ENCODE measurements at places on chromosomes 16 and 17.
A peak's percentile ranks its signal among the peaks of the same experiment; 100 is the strongest.

DNA sequence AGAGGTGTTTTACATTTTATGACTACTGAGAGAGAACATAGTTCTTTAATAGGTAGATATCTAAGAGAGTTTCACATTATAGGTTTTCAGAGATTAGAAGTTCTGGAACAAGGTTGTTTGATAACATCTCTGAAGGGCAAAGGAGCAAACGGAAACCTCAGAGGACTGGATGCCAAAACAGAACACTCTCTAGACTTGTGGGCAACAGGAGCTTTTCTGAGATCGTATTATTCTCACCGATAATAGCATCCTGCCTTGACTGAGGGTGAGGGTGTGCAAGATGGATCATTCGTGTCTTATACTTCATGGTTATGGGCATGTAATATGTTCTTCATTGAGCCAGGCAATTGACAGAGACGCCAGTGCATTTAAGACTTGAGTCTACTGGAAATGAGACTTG is 234.8 kb downstream of the IRX3 start:
- no peak for DNase-seq

DNA sequence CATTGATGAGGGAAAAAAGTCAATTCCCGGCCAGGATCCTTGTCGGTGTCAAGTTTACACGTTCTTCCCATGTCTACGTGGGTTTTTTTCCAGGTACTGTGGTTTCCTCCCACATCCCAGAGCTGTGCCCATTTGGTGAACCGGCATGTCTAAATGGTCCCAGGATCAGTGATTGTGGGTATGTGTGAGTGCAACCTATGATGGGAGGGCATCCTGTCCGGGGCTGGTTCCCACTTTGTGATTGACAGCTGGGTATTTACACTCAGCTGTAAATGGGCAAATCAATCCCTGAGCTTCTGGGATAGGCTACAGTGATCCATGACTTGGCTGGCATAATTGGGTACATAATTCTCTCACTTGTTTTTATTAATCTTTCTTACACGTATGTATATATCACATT is 91.2 kb upstream of the IRX6 start:
- no peak for DNase-seq

- DNase-seq, result no peak
Measured at GRCh38 chr16:2806286-2806685, 8.0 kb downstream of the PRSS41 start.

DNA sequence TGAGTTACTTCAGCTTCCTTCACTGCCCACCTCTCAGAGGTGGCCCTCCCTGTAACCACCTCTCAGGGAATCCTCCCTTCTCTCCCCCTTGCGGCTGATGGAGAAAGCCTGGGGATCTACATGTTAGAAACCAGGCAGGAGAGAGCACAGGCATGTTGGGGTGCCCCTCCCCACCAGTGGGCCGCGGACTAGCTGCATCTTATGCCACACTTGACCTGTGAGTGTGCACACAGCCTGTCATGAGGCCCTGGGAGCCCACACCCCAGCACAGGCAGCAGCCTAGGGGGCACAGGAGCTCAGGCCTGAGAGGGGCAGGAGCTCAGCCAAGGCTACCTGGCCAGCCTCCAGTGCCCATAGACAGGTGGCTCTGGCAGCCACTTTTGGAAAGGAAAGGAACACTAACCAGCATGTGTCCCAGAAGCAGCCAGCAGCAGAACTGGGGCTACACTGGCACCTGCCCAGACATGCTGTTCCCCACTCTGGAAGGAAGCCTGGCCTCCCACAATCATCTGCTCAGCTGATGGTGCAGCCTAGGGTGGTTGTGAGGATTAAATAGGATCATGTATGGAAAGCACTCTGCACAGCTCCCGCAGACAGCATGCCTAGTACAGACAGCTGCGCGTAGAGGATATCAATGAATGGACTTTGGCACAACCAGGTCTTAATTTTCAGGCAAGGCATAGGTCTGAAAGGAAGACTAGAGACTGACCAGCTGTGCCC is 60.5 kb downstream of the TMEM132E start:
- DNase-seq, result no peak

DNA sequence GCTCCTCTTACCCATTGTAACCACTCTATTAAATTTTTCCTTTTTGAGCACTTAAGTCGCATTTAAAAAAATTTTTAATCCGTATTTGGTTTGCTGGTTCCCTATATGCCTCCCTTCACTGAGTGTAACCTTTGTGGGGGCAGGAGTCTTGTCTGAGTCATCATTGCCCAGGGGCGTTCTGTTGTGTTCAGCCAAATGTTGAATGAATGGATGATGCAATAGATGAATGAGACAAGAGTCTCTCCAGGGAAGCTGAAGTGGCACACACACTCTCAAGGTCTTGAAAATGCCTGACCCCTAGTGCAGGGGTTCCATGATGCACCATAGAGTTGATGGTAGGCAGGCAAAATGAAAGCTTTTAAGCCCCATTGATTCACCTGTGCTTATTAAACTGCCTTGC is 123.0 kb upstream of the RBFOX1 start:
- no peak for DNase-seq

DNA sequence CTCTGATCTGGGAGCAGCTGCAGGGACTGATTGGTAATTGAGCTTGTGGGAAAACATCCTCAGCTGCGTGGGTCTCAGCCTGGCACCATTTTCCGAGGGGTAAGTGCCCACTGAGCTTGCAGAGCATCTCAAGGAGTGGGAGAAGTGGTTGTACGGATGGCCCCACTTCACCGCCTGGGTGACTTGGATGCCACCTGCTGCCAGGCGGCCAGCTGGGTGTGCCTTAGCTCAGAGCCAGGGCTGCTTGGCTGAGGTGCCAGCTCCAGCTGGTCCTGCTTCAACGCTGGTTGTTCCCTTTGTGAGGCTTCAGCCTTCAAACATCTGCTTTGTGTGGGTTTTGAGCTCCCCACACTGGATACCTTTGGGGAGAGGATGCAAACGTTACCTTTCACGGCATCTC is 482.7 kb upstream of the EEF2KMT start:
- DNase-seq, result no peak

- peak; percentile 89 for DNase-seq
Measured at GRCh38 chr17:1573932-1574696, 11.5 kb upstream of the PITPNA start.

DNA sequence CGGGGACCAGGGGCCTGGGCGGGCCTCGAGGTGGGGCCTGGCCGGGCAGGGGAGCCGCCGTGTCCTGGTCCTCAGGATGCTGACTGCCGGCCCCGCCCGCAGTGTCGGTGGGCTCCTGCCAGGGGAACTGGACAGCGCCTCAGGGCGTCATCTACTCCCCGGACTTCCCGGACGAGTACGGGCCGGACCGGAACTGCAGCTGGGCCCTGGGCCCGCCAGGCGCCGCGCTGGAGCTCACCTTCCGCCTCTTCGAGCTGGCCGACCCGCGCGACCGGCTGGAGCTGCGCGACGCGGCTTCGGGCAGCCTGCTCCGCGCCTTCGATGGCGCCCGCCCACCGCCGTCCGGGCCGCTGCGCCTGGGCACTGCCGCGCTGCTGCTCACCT is 2.3 kb upstream of the PAQR4 start:
- DNase-seq, result no peak

- DNase-seq, result peak; percentile 72
Measured at GRCh38 chr16:67150833-67151396, at the start of gene B3GNT9. TSS of gene B3GNT9 (minus strand) at chr16:67150998. CDS start at chr16:67150485, 513 bp downstream.

- DNase-seq, result no peak
Measured at GRCh38 chr17:72455562-72455961, 334.7 kb downstream of the SOX9 start.

- DNase-seq, result no peak
Measured at GRCh38 chr17:56801459-56802178, 32.1 kb downstream of the C17orf67 start.

GRCh38 chr16:58021661-58022551 is 3.6 kb upstream of the MMP15 start:
- DNase-seq, result no peak

DNA sequence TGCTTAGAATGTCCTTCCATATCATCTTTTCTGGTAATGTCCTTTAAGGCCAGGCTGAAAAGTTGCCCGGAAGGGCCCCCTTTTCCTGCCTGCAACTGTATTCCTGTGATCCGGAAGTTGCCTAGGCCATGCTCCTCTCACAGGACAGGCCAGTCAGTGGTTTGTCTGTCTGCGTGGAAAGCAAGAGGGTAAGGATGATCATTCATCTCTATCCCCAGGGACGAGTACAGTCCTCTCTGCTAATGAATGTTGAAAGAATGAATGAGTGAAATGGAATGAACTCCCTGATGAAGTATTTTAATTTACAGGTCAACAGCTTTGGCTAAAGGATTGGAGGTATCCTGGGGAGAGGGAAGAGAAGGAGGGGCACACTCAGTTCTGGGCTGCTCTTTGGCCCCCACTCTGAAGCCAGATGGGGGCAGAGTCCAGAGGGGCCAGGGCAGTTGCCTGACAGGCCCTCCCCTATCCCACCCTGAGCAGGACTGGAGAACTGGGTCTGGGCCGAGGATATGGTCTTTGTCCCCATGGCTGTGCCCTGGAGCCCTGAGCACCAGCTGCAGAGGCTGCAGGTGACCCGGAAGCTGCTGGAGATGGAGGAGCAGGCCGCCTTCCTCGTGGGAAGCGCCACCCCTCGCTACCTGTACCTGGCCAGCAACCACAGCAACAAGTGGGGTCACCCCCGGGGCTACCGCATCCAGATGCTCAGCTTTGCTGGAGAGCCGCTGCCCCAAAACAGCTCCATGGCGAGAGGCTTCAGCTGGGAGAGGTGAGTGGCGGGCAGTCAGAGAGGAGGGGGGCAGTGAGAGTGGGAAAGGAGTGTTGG is 3.2 kb downstream of the AOC3 start:
- no peak for DNase-seq

GRCh38 chr16:59566446-59566845 is 832.3 kb upstream of the GOT2 start:
- no peak for DNase-seq

DNA sequence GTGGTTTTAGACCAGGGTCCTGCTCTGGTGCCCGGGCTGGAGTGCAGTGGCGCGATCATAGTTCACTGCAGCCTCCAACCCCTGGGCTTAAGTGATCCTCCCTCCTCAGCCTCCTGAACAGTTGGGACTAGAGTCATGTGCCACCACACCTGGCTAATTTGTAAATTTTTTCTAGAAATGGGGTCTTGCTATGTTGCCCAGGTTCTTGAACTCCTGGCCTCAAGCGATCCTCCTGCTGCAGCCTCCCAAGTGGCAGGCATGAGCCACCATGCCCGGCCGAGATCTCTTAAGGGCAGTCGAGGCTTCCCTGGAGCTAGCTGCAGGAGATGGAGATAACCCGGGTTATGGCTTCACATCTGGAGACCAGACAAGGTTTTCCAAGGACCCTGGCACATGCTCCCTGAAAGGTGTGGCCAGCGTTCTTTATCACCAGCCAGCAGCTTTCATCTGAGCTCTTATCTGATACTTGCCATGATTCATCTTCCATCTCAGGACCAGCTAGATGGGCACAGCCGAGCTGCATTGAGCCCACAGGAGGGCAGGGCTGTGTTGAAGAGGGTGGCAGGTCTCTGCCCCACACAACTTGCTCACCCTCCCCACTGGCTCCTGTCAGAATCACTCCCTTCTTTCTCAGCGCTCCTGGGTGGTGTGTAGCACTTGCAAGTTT is 28.6 kb downstream of the SCNN1B start:
- no peak for DNase-seq

GRCh38 chr16:79316004-79316458 is 284.5 kb downstream of the MAF start:
- peak; percentile 74 for DNase-seq

GRCh38 chr17:63699638-63700527 is at the start of gene LIMD2:
TSS of gene LIMD2 (minus strand) at chr17:63700125. CDS start at chr17:63699298, 827 bp downstream.
- DNase-seq, result peak; percentile 92

DNA sequence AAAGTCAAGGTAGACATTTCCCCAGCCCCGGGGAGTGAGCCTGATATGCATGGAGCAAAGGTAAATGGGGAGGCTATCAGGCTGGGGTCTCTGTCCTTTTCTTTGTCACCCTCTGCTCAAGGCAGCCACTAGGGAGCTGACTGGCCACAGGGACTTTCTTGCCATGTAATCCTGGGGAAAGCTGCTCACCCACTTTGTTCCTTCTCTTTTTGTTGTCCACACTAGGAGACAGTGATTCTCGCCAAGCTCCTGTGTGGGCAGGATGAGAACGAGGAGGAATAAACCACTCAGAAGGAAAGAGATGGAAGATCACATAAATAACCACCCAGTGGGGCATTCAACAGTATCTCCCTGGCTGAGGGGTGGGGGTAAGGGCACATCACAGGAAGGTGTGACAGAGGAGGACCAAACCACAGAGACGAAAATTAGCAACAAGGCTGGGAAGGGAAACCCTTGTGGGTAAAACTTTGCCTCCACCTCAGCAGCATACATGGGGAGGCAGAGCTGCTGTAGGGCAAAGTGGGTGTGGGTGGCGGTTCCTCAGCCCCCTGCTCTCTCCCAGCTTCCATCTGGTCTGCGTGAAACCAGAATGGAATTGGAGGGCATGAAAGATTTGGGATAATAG is 26.2 kb upstream of the CCL1 start:
- no peak for DNase-seq

DNA sequence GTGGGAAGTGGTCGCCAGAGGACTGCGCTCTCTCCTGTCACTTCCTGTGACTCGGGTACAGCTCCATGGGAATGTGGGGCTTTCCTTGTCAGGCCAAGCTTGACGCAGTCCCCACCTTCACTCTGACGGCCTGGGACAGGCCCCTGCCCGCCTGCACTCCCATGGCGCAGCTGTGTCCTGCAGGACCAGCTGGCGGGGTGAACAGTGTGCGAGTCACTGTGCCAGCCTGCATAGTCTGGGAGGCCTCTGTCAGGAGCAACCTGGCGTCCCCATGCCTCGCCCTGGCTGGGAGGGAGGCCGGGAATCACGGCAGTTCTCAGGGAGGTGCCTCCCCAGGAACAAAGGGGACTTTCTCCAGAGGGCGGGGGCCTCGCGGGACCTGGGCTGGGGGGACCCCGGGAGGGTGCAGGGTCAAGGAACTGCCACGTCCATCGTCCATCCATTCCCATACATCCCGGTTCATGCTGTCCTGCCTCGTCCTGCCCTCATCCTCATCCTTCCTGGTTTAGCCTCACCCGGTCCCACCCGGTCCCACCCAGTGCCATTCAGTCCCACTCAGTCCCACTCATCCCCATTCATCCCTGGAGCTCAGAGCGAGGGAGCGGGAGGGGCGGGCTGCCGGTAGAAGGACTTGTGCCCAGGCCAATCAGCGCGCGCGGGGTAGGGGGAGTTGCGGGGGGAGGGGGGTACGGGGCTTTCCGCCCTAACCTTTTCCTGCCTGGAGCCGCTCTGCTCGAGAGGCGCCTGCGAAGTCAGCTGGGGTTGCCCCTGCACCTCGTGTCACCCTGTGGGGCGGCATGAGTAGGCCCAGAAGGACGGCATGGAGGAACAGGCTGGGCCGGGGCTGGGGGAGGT is 13.4 kb downstream of the FLYWCH1 start:
- DNase-seq, result no peak

DNA sequence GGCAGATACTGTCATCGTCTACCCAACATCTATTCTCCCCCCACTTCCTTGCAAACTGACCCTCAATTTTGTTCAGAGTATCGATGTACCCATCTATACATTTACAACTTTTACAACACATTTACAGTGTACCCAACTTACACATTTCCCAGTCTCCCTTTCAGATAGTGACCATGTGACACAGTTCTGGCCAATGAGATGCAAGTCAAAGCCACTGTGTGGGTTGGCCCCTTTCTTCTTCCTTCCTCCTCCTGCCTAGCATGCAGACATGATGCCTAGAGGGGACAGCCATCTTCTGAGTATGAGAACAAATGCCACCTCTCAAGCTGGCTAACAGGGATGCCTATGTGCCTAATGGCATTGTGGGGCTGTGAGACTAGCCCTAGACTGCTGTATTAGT is 11.3 kb upstream of the NFAT5 start:
- DNase-seq, result no peak

All from activated CD8-positive, alpha-beta memory T cell treated with anti-CD3 and anti-CD28 coated beads for 24 hours (primary cell).